Activated B cell treated with CpG ODN at 0.5 μM for 24 hours (primary cell): ENCODE measurements at places on chromosomes 4 and X. TPM values are rescaled to one million over a fixed set of nuclear protein-coding genes. Genes with fewer than 3 reads are reported as not detected.
A peak's percentile ranks its signal among the peaks of the same experiment; 100 is the strongest.

GIMD1 gene
- not detected in 2 replicates for total RNA-seq

DNA sequence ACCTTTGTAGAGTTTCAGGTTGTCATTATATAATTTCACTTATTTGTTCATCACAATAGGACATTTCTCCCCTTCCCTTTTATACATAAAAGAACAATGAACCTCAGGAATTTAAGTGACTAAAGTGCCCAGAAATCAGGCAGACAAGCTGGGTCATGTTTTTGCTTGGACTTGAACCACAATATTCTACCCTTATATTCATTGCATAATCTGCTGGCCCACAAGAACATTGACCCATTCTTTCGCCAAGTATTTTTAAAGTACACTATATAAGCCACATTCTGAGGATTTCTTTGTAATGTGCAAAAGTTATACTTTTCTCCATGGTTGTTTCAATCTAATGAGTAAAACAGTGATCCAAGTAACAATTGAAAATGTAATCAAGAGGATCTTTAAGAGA, 637.5 kb upstream of the SLIT2 start:
- H3K27me3 ChIP-seq, result no peaks in the 10 kb centered on the region
- H3K4me3 ChIP-seq, result no peak overlapping the region

GRCh38 chrX:150478496-150479492, 89.6 kb upstream of the MTM1 start:
- H3K4me3 ChIP-seq, result peak overlapping the region; percentile 71
- no peaks in the 10 kb centered on the region for H3K36me3 ChIP-seq
- H3K27me3 ChIP-seq, result no peaks in the 10 kb centered on the region
- no peak for DNase-seq

SOX3 gene
- total RNA-seq, result not detected in 2 replicates

DNA sequence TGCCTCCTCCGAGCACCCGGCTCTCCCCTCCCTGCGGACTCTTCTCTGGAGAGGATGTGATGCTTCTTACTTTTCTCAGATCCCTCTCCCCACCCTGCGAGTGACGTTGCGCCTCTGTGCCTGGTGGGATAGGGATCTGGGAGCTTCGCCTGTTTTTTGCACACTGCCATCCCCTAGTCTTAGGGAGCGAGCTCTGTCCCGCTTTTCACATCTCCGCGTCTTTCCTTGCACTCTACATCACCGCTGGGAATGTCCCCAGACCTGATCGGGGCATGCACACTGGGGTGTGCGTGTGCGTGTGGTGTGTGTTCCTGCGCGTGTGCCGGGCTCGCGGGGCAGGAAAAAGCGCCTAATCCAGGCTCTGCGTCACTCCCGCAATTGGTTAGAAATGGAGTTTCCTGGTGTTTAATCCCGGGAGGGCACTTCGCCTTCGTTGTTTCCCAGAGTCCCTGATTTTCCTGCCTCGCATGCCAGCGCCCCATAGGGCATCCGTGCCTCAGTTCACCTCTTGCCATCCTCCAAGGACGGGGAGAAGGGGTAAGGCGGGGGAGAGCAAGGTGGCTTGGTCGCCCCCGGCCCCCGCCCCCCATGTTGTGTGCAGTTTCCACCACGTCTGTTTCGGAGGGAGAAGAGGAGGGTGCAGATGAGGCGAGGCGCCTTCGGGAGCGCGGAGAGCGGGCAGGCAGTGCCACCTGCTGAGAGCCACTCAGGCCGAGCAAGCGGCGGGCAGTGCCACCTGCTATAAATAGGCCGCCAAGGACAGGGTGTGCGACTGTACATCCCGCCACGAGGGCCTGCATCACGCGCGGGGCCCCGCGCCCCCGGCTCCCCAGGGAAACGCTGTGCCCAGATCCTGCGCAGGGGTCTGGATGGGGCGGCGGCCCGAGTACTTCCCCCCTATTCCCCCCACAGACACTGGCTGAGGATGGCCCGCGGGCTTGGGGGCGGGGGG, 759 bp upstream of the TBC1D1 start:
- peaks cover 44% of the 10 kb centered on the region for H3K4me1 ChIP-seq
- no peak for DNase-seq
- no peaks in the 10 kb centered on the region for H3K27me3 ChIP-seq
- H3K4me3 ChIP-seq, result peak overlapping the region; percentile 94

PAGE2B gene
- not detected in 2 replicates for total RNA-seq

DNA sequence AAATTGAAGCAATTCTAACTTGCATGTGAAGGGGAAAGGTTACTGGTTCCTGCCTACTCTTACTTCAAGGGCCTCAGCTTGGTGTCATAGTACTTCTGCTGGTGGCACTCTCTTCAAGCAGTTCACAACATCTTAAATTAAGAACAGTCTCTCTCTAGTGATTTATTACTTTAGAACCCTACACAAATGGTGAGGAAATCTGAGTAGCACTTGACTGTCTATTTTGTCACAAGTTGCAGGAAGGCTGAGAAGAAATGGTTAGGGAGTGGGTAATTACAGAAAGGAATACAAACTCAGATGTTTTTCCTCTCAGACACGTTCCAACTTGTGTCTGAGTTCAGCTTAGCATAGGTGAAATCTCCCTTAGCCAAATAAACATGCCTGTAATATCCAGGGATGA, 242.3 kb upstream of the GRIA3 start:
- no peaks in the 10 kb centered on the region for H3K27me3 ChIP-seq
- H3K4me3 ChIP-seq, result no peak overlapping the region
- H3K27ac ChIP-seq, result no peak overlapping the region

GRCh38 chrX:132651421-132652086, 162.7 kb upstream of the MBNL3 start:
- no peak overlapping the region for H3K4me3 ChIP-seq
- no peaks in the 10 kb centered on the region for H3K4me1 ChIP-seq
- no peak for DNase-seq
- no peak overlapping the region for H3K27ac ChIP-seq
- no peaks in the 10 kb centered on the region for H3K36me3 ChIP-seq

GRCh38 chrX:104679175-104679574, 113.2 kb downstream of the IL1RAPL2 start:
- H3K27me3 ChIP-seq, result no peaks in the 10 kb centered on the region
- DNase-seq, result no peak
- no peak overlapping the region for H3K4me3 ChIP-seq
- H3K4me1 ChIP-seq, result no peaks in the 10 kb centered on the region
- H3K27ac ChIP-seq, result no peak overlapping the region
- H3K36me3 ChIP-seq, result no peaks in the 10 kb centered on the region

DNA sequence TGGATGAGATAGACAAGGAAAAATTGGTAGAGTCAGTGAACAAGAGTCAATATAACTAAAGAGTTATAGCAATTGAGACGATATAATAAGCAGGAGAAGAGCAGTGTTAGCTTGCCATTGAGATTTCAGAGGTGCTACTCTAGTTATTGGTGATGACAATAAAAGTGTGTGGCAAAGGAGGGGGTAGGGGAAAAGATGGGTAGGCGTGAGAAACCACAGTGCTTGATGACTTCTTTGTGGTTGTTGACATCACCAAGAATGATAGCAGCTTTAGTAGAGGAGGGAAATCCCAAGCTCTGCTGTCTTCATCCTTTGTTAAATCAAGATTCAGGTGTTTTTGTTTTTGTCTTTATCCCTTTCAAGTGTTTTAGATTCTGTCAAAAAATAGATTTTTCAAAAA, 179.9 kb upstream of the PPP3CA start:
- no peaks in the 10 kb centered on the region for H3K27me3 ChIP-seq
- H3K27ac ChIP-seq, result peak overlapping the region; percentile 9
- H3K4me3 ChIP-seq, result no peak overlapping the region

DNA sequence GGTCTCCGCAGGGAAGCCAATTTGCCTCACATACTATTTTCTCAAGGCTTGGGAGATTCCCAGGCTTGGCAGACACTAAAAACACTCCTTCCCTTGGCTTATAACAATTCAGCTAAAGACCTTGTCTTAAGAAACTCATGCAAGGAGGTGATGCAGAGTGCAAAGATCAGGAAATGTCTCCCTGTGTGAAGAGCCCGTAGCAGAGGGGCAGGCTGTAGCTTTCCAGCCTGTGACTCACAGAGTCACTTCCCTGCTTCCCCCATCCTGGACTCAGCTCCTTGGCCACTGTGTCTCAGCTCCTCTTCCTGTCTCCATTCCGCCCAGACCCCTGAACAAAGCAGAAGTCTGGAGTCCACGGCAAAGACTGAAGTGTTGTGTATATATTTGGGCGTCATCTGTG, 56.1 kb downstream of the KDR start:
- no peak overlapping the region for H3K27ac ChIP-seq
- H3K27me3 ChIP-seq, result peaks cover 2% of the 10 kb centered on the region
- no peaks in the 10 kb centered on the region for H3K4me1 ChIP-seq
- no peak overlapping the region for H3K4me3 ChIP-seq

GRCh38 chr4:84179409-84179808, 319.7 kb downstream of the NKX6-1 start:
- H3K4me3 ChIP-seq, result no peak overlapping the region
- H3K27ac ChIP-seq, result no peak overlapping the region
- no peaks in the 10 kb centered on the region for H3K27me3 ChIP-seq
- no peaks in the 10 kb centered on the region for H3K36me3 ChIP-seq

- H3K36me3 ChIP-seq, result no peaks in the 10 kb centered on the region
- no peaks in the 10 kb centered on the region for H3K27me3 ChIP-seq
- no peak overlapping the region for H3K27ac ChIP-seq
Measured at GRCh38 chr4:20354120-20354519, 102.4 kb downstream of the SLIT2 start.

- peaks cover 8% of the 10 kb centered on the region for H3K27me3 ChIP-seq
- H3K27ac ChIP-seq, result no peak overlapping the region
- no peaks in the 10 kb centered on the region for H3K4me1 ChIP-seq
- no peaks in the 10 kb centered on the region for H3K36me3 ChIP-seq
Measured at GRCh38 chr4:5027346-5027745, 8.1 kb upstream of the CYTL1 start.

GRCh38 chr4:184096561-184097240, 121.0 kb downstream of the ENPP6 start:
- H3K27ac ChIP-seq, result no peak overlapping the region
- no peak for DNase-seq
- peaks cover 21% of the 10 kb centered on the region for H3K27me3 ChIP-seq
- peak overlapping the region; percentile 64 for H3K4me3 ChIP-seq

CLCN5 gene
- total RNA-seq, result 2.8 and 4.2 TPM in 2 replicates

NCAPG gene
- total RNA-seq, result 1.1 and 1.5 TPM in 2 replicates

MAGEA2B gene
- total RNA-seq, result not detected in 2 replicates
